ENCODE measurements at places on chromosomes 2 and 18. TPM values are rescaled to one million over a fixed set of nuclear protein-coding genes. Genes with fewer than 3 reads are reported as not detected.
A peak's percentile ranks its signal among the peaks of the same experiment; 100 is the strongest.

DNA sequence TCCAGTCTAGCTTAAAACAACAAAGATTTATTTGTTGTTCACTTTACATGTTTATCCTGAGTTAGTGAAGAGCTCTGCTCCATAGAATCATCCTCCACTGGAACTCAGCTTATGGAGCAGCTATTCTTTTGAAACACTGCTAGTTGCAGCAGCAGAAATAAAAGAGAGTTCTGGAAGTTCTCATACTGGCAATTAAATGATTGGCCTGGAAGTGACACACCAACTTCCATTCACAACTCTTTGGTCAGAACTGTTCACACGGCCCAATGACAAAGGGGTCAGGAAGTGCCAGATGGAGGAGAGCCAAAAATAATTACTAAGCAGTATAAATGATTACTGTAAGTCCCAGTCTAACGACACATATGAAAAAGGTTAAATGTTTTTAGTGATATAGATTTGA, 39.1 kb downstream of the FBXO11 start:
- DNase-seq: no peak

- DNase-seq: no peak
Measured at GRCh38 chr2:83784315-83784714, 674.8 kb downstream of the SUCLG1 start.

- no peak for DNase-seq
Measured at GRCh38 chr2:46273919-46274318, 23.3 kb upstream of the EPAS1 start.

DNA sequence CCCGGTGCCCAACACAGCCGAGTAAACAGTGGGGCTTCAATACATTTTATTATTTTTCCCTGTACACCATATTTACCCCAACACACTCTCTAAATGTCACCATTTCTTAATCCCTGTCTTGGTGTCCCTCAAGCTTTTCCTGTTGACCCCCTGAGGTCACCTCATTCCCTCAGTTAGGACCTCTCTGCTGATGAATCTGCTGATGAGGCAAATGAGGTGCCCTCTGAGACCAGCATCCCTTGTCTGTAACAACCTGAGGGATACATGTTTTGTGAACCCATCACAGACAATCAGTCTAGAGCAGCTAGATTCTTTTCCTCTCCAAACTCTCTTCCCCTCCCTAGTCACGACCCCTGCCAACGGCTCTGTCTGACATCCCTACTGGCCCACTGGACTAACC, 127.6 kb downstream of the FSHR start:
- DNase-seq: no peak

DNA sequence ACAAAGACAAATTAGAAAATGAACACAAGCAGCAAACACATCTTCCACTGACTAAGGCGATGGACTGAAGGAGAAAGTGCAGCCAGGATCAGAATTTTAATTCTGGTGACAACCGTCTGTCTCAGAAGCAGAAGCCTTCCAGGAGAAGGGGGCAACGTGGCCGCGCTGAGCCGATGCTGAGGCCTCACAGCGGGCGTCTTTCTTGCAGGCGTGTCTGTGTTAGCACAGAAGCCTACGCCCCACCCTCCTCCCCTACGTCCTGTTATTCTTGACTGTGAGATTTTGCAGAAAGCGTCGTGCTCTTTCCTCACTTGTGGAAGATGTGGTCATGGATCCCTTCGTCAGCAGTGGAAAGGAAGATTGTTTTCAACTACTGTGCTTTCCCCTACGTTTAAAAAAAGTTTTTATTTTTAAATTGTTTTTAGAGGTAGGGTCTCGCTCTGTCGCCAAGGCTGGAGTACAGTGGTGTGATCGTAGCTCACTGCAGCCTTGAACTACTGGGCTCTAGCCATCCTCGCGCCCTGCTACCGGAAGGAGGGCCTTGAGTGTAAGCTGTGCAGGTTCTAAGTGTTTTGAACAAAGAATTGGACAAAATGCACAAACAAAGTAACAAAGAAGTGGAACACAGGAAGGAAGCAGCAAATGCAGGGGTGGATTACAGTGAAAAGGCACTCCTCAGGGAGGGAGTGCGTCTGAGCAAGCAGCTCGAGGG, 422.0 kb downstream of the GALR1 start:
- DNase-seq: no peak

DNA sequence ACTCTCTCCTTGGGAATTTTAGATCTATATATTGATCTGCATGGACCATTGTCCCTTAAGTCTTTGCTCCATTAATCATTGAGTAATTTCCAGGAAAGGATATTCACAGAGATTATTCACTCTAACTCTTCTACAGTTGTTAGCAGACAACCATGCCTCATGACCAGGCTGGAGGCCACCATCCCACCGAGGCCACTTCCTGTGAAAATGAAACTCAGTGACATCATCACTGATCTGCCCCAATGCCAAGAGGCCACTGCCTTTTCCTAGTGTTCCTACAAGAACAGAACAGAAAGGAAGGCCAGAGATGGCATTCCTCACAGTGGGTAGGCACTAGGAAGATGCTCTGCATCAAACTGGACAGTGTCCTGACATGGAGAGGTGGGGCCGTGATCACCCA, 161.3 kb downstream of the DTNA start:
- no peak for DNase-seq

GRCh38 chr18:62175521-62175920, 11.3 kb downstream of the PIGN start:
- DNase-seq: no peak

DNA sequence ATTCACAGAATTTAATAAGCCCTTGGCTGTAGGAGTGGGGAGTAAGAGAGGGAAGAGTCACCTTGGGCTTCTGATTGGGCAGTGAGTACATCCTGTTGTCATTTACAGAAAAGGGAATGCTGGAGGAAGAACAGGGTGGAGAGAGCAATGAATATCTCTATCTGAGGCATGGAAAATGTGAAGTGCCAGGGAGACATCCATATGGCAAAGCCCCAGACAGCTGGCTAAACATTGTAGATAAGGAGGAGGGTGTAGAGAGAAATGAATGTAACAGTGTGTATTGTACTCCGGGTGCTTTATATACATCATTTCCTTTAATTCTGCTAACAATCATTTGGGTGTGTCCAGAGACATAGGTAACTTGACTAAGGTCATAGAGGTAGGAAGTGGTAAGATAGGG, 103.5 kb downstream of the UPP2 start:
- no peak for DNase-seq

DNA sequence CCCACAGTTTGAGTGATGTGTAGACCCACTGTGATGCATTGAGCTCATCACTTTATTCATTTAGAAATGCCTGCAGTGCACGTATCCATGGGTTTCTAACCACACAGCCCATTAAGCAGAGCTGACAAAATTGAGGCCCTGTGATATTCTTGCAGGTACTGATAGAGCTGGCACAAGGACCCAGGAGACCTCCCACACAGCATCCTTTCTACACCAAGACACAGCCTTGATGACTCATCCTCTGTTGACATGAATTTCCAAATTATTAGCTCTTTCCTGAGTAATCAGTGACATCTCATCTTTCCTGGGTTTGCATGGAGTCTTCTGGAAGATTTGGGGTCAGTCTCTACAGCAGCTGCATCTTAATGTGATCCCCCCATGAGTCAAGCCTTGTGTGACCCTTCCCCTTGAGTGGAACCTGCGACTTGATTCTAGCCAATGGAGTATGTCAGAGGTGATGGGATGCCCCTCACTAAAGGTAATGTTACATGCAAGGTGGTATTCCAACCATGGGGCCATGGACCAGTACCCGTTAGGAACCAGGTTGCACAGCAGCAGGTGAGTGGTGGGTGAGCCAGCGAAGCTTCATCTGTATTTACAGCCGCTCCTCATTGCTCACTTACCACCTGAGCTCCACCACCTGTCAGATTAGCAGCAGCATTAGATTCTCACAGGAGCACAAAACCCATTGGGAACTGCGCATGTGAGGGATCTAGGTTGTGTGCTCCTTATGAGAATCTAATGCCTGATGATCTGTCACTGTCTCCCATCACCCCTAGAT, 181.1 kb upstream of the ARL4C start:
- no peak for DNase-seq

GRCh38 chr2:241895712-241896641, 26.4 kb downstream of the RTP5 start:
- peak; percentile 64 for DNase-seq

DNA sequence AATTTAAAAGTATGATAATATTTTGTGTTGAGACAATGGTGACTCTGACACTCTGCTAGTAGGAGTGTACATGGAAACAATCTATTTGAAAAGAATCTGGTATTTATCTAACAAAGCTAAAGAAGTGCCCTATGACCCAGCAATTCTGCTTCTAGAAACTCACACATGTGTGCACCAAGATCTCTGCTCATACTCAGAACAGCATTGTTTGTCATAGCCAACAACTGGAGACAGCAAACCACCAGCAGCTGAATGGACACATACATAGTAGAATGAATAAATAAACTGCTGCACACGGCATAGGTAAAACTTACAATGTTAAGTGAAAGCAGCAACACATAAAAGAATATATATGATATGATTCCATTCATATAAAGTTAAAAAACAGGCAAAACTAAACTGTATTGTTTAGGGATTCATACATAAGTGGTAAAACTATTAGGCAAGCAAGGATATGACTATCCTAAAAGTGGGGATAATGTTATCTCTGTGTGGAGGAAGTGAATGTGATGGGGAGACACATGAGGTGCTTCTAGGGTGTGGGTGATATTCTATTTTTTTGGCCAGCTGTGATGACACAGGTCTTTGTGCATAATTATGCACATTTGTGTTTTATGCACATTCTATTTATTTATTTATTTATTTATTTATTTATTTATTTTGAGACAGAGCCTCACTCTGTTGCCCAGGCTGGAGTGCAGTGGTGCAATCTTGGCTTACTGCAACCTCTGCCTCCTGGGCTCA, 71.1 kb downstream of the RFTN2 start:
- no peak for DNase-seq

DNA sequence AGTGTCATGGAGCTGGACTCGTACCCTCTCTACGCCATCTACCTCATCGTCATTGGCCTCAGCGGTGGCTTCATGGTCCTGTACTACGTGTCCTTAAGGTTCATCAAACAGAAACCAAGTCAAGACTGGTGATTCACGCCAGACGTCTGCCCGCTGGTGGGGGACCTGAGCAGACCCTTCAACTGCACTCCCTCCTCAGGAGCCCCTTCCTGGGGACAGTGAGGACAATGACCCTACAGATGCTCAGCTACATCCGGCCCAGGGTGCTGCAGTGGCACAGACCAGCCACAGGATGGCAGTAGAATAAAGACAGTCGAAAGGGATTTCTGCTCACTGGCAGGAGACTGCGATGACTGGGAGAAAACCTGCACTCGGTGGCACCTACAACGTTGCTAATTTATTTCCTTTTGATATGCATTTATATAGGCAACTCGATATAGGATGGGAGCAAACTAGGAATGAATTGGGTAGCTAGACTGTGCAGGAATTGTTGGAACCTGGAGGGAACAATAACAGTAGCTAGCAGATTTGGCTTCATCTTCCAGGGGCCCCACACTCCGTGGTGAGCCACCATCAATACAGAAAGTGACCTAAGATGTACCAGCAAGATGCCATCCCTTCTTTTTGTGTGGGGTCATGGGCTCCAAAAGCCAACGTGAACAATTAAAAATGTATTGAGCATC, 39.2 kb downstream of the ABCG8 start:
- DNase-seq: no peak

DNA sequence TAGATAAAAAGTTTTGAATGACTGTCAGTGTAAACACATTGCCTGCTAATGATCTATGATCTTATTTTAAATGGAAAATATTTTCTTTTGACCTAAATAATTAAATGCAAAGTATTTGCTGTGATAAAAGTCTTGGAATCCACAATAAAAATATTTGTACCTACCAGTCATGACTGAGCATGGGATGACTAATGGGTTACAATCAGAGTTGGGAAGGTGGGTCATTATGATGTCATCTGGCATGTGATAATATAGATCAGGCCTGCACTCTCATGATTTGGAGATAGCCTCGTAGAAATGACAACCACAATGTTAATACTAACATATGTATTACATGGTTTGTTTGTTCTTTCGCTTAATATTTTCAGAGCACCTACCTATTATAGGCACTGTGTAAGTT, 848.8 kb upstream of the KLHL29 start:
- no peak for DNase-seq

GRCh38 chr18:523561-523960, 23.1 kb upstream of the COLEC12 start:
- DNase-seq: no peak

- no peak for DNase-seq
Measured at GRCh38 chr18:65934874-65935273, 184.1 kb downstream of the CDH7 start.

- no peak for DNase-seq
Measured at GRCh38 chr2:8488001-8488738, 193.7 kb upstream of the ID2 start.

GRCh38 chr2:200430017-200430416, 79.9 kb downstream of the KCTD18 start:
- no peak for DNase-seq

- DNase-seq: no peak
Measured at GRCh38 chr2:209422191-209422754, 1.6 kb upstream of the MAP2 start.

Gene NEUROD1
- total RNA-seq: not detected

Gene SCYGR1
- not detected for total RNA-seq

Gene PLEKHH2
- 53.8 TPM for total RNA-seq

Gene MARCO
- 165 TPM for total RNA-seq

Gene CFC1B
- total RNA-seq: not detected

Gene SLC9A4
- total RNA-seq: not detected

Gene HRH4
- total RNA-seq: 1.7 TPM

Gene PROKR1
- total RNA-seq: not detected

Gene CXCR1
- 5.3 TPM for total RNA-seq

Measured in upper lobe of right lung (tissue), 1 donor.